ENCODE measurements at places on chromosomes 2 and 18.

DNA sequence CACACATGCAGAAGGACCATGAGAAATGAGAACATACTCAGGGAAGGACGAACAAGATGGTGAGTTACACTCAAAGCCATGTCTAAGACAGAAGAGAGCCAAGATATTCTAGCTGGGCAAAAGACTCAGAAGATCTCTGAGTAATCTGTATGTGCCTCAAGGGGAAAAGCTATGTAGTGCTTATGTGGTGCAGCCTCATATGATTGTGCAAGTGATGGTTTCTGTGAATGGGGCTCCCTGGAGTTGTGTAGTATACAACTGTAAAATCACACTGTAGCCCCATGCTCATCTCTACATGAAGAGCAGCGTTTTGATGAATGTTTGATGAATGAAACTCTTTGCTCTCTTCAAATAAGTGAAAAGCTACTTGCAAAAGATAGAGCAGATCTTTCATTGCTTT, 57.5 kb downstream of the OSR1 start:
- no peak for DNase-seq

GRCh38 chr18:11981192-11981542, at the start of gene IMPA2:
Gene IMPA2 (plus strand): TSS chr18:11981507. CDS start chr18:11981670, 163 bp downstream.
- DNase-seq = no peak

GRCh38 chr18:23170137-23170536, 34.9 kb downstream of the CABLES1 start:
- no peak for DNase-seq

DNA sequence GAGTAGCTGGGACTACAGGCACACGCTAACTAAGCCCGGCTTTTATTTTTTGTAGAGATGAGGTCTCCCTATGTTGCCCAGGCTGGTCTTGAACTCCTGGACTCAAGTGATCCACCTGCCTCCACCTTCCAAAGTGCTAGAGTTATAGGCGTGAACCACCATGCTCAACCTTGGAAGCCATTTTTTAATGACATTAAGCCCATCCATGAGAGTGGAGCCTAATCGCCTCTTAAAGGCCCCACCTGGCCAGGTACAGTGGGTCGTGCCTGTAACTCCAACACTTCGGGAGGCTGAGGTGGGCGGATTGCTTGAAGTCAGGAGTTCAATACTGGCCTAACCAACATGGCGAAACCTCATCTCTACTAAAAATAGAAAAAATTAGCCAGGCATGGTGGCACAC, 41.6 kb upstream of the TFCP2L1 start:
- no peak for DNase-seq

DNA sequence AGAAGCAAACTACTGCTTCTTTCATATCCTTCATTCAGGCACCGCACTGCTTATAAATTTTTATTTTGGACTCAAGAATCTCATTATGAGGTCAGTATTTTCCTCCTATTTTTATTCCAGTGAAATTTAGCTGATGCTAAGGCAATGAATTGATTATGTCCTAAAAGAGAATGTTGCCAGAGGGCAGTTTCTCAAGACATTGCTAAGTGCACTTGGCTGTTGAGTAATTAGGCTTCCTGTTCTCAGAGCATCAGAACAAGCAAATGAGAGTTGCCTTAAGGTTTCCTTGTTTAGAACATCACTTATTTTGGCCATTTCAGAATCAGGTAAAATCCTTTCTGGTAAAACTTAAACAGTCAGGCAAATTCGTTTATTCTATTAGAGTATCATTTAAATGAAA, 548.6 kb upstream of the ZEB2 start:
- DNase-seq = no peak

DNA sequence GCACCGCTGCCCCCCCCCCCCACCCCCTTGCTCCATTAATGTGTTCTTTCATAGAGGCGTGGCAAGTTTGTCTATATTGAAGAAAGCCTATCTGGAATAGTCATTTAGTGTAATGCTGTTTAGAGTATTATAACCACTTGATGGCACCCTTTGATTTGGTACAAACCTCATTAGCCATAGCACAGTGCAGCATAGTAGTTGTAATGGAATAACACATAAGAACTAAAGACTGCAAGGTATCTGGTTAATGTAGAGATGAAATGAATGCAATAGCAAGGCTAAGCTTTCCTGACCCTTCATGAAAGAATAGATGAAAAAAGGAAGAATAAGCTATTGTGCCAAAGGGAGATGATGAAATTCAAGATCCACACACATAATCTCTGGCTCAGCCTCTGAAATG, 81.9 kb downstream of the EHBP1 start:
- no peak for DNase-seq

All from tibial nerve (tissue), 4 donors.